ENCODE measurements at places on chromosomes 12 and 14.

- DNase-seq: peak; percentile 55
Observed at GRCh38 chr12:47216150-47216677, 136.5 kb upstream of the AMIGO2 start.

- DNase-seq: no peak
Observed at GRCh38 chr12:113130457-113131135, 5.0 kb downstream of the RASAL1 start.

GRCh38 chr14:44963775-44964380, 1.9 kb downstream of the TOGARAM1 start:
- no peak for DNase-seq

DNA sequence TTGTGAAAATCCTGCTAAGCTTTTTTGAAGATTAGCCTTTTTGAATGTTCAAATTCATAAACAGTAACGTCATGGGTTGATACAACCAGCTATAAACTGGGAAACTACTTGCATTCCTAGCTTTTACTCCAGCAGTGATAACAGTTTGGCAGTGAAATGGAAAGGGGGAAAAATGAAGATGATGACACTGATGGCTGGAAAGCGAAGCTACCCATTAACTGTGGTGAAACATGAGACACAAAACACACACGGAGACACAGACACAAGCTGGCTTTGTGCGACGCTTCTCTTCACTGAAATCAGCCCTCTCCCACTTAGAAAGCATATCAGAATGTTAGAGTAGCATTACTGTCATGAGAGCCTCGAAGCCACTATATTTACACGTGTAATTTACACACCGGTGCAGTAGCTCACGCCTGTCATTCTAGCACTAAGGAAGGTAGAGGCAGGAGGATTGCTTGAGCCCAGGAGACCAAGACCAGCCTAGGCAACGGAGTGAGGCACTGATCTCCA, 15.7 kb downstream of the VPS37B start:
- no peak for DNase-seq

DNA sequence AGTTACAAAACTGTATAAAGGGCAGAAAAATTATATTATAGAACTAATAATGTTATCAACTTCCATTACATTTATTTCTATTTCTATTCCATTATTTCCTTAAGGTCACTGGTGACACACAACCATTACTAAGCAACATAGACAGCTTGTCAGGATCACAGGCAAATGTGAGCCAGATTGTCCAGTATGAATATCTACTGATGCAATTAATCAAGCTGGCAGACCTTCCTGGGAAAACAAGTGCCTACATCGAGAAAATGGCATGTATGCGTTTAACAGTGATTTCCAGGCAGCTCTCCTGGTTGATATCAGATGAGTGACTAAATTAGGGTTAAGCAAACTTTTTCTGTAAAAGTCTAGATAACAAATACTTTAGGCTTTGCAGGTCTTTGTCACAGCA, 36.9 kb upstream of the TSPAN8 start:
- no peak for DNase-seq

- no peak for DNase-seq
Observed at GRCh38 chr12:129467726-129468125, 436.1 kb downstream of the TMEM132D start.

GRCh38 chr14:90263748-90264449, 7.5 kb downstream of the PSMC1 start:
- DNase-seq: no peak

GRCh38 chr12:118734266-118734665, 247.1 kb upstream of the SRRM4 start:
- DNase-seq: no peak

DNA sequence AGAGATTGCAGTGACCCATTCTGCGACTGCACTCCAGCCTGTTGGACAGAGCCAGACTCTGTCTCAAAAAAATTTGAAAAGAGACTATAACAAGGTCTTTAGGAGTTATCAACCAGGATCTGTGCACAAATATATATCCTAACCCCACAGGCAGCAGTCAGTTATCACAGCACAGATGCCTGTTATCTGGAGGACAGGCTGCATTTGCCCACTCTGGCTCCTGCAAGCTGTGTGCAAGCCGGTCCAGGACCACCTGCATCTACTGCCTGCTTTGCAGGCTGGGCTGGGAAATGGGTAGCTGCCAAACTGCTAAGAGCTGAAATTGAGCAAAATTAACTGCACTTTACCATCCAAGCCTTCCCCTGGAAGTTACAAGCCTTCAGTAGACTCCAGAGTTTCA, 21.4 kb upstream of the RCOR1 start:
- DNase-seq: no peak
